ENCODE measurements at places on chromosomes 13 and 19.

DNA sequence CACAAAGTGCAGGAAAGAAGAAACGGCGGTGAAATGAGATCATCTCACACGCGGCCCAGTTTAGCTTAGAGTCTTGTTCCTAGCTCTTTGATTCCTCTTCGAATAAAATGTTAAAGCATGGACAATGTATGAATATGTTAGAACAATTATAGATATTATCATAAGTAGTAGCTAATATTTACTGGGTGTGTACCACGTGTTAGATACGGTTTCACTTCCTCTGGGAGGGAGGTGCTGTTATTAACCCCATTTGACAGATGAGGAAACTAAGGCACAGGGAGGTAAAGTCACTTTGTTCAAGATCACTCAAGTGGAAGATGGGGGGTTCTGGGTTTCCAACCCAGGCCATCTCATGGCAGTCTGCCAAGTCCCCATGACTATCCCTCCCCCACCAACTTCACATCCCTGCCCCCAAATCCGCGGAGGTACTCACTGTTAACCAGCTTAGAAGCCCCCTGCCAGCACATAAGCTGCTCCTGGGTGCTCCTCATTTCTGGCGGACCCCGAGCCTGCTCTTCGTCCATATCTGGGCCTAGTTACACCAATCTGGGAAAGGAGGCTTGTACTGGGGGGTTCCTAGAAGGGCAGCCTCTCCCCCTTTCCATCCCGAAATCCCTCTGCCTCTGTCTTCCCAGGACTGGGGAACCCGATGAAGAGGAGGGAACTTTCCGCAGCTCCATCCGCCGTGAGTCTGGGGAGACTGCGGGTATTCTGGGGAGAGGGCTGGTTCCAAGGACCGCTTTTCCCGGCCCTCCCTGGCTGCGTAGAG, 1.0 kb upstream of the FXYD7 start:
- peaks cover 30% of the 10 kb centered on the region for H3K4me1 ChIP-seq
- H3K27me3 ChIP-seq, result no peaks in the 10 kb centered on the region
- peak; percentile 63 for DNase-seq
- no peaks in the 10 kb centered on the region for H3K36me3 ChIP-seq
- H3K4me3 ChIP-seq, result peak overlapping the region; percentile 18

DNA sequence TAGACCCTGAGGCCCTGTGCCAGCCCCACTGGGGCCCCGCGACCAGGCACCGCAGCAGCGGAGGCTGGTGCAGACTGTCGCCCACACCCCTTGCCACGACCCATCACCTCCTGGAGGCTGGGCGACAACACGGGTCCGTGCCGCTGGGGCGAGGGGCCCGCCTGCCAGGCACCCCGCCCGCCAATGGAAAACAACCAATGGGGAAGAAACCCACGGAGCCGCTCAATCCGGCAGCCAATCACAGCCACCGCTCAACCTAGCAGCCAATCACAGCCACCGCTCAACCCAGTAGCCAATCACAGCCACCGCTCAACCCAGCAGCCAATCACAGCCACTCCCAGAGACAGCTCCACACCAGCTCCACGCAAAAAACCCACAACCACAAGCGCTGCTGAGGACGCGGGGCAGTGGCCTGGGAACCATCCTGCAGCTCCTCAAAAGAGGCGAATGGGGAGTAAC, 29.7 kb downstream of the GPX4 start:
- peaks cover 42% of the 10 kb centered on the region for H3K36me3 ChIP-seq
- H3K4me3 ChIP-seq, result peak overlapping the region; percentile 56
- DNase-seq, result no peak
- H3K4me1 ChIP-seq, result peaks cover 61% of the 10 kb centered on the region
- H3K27ac ChIP-seq, result peak overlapping the region; percentile 90

GRCh38 chr19:19539698-19540063, 1.6 kb downstream of the CILP2 start:
- peaks cover 47% of the 10 kb centered on the region for H3K4me1 ChIP-seq
- H3K36me3 ChIP-seq, result peaks cover 4% of the 10 kb centered on the region
- H3K4me3 ChIP-seq, result no peak overlapping the region
- no peak overlapping the region for H3K27ac ChIP-seq

DNA sequence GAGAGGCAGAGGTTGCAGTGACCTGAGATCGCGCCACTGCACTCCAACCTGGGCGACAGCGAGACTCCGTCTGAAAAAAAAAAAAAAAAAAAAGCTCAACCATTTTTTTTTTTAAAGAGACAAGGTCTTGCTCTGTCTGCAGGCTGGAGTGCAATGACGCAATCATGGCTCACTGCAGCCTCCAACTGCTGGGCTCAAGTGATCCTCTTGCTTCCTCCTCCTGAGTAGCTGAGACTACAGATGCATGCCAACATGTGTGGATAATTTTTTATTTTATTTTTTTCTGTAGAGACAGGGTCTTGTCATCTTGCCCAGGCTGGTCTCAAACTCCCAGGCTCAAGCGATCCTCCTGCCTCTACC, 10.3 kb downstream of the EHD2 start:
- H3K27me3 ChIP-seq, result no peaks in the 10 kb centered on the region
- peaks cover 22% of the 10 kb centered on the region for H3K4me1 ChIP-seq
- DNase-seq, result peak; percentile 51
- peak overlapping the region; percentile 0 for H3K4me3 ChIP-seq
- H3K27ac ChIP-seq, result no peak overlapping the region
- peaks cover 25% of the 10 kb centered on the region for H3K36me3 ChIP-seq

DNA sequence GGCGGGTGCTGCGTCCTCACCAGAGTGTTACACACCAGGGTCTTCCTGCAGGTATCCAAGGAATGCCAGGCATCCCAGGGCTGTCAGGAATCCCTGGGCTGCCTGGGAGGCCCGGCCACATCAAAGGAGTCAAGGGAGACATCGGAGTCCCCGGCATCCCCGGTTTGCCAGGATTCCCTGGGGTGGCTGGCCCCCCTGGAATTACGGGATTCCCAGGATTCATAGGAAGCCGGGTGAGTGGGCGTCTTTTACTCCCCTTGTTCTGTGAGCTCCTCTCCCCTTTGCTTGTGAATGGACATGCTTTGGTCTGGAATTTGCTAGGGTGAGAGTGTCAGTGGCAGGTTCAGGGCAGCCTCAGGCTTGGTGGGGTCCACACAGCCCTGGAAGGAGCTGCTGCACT, 75.9 kb downstream of the RAB20 start:
- H3K4me1 ChIP-seq, result no peaks in the 10 kb centered on the region
- H3K27ac ChIP-seq, result no peak overlapping the region
- no peaks in the 10 kb centered on the region for H3K27me3 ChIP-seq
- H3K4me3 ChIP-seq, result no peak overlapping the region
- peaks cover 66% of the 10 kb centered on the region for H3K36me3 ChIP-seq

DNA sequence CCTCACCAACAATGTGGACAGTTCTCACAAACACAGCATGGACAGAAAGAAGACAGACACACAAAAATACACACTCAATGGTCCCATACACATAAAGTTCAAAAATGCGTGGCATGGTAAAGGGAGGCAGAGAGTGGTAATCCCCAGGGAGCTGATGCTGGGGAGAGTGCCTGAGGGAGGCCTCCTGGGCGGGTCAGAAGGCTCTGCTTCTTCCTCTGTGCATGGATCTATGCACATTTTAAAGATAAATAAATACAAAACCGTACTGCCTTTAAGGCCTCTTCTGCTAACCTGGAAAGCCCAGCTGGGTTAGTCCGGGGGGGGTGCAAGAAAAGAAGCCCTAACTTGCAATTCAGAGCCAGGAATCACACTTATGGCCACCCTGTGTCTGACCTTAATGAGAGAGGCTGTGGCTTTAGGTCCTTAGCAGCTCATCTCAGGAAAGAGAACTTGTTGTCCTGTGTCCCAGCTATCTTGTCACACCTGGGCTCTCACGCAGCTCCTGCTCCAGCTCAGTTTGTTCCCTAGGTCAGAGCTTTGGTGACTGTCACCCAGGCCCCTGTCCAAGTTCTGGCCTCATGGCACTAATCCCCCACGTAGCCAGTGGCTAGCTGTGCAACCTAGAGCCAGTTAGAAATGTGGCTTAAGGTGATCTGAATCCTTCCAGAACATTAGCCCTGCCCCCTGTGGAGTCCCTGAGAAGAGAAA, 28.5 kb downstream of the POP4 start:
- H3K36me3 ChIP-seq, result no peaks in the 10 kb centered on the region
- no peak for DNase-seq
- no peak overlapping the region for H3K27ac ChIP-seq
- no peak overlapping the region for H3K4me3 ChIP-seq

DNA sequence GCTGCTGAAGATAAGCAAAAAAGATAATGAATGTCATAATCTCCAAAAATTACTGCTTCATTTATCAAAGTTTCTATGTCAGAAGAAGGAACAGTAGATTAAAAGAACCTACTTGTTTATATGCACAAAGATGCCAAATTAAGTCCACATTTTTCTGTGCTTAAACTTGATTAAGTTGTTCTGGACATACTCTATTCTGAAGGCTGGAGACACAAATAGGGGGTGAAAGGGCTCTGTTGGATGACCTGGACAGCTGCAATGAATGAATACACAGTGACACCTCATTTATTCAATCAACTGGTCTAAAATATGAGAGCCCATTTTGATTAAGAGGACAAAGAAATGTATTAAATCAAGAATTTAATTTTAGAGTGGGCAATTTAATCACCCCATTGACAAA, 276.3 kb upstream of the PCDH9 start:
- H3K27ac ChIP-seq, result no peak overlapping the region
- no peaks in the 10 kb centered on the region for H3K27me3 ChIP-seq
- DNase-seq, result no peak
- no peak overlapping the region for H3K4me3 ChIP-seq

DNA sequence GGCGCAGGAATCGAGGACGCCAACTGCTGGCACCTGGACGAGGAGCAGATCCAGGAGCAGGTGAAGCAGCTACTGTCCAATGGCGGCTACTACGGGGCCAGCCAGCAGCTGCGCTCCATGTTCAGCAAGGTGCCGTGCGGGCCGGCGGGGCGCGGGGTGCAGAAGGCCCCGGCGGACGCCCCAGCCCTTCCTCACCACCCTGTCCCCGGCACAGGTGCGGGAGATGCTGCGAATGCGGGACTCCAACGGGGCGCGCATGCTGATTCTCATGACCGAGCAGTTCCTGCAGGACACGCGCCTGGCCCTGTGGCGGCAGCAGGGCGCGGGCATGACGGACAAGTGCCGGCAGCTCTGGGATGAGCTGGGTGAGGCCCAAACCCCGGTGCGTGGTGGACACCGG, 13.6 kb downstream of the ZSWIM4 start:
- no peaks in the 10 kb centered on the region for H3K27me3 ChIP-seq
- peaks cover 76% of the 10 kb centered on the region for H3K36me3 ChIP-seq
- no peak overlapping the region for H3K4me3 ChIP-seq
- H3K4me1 ChIP-seq, result no peaks in the 10 kb centered on the region
- H3K27ac ChIP-seq, result no peak overlapping the region

GRCh38 chr19:49701271-49701786, 10.4 kb downstream of the CPT1C start:
- H3K4me1 ChIP-seq, result no peaks in the 10 kb centered on the region
- DNase-seq, result no peak
- H3K27ac ChIP-seq, result no peak overlapping the region
- peaks cover 21% of the 10 kb centered on the region for H3K27me3 ChIP-seq

DNA sequence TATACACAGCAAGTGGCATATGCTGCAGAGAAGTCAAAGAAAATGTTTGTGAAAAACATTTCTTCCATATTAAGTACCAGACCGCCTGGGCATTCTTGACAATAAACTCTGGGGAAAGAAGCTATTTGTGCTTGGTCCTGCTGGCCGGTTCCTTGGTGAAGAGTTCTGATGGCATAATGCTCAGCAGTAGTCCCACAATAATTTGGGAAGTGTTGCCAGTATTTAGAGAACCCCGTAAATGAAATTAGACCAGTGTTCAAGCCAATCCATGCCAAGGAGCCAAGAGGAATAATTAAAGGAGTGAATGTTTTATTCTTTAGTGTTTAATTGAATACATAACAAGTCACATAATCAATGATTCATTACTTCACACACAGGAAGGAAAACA, 6.3 kb downstream of the KCTD12 start:
- H3K27me3 ChIP-seq, result no peaks in the 10 kb centered on the region
- H3K27ac ChIP-seq, result peak overlapping the region; percentile 64
- H3K4me1 ChIP-seq, result peaks cover 13% of the 10 kb centered on the region
- H3K4me3 ChIP-seq, result no peak overlapping the region
- no peaks in the 10 kb centered on the region for H3K36me3 ChIP-seq

DNA sequence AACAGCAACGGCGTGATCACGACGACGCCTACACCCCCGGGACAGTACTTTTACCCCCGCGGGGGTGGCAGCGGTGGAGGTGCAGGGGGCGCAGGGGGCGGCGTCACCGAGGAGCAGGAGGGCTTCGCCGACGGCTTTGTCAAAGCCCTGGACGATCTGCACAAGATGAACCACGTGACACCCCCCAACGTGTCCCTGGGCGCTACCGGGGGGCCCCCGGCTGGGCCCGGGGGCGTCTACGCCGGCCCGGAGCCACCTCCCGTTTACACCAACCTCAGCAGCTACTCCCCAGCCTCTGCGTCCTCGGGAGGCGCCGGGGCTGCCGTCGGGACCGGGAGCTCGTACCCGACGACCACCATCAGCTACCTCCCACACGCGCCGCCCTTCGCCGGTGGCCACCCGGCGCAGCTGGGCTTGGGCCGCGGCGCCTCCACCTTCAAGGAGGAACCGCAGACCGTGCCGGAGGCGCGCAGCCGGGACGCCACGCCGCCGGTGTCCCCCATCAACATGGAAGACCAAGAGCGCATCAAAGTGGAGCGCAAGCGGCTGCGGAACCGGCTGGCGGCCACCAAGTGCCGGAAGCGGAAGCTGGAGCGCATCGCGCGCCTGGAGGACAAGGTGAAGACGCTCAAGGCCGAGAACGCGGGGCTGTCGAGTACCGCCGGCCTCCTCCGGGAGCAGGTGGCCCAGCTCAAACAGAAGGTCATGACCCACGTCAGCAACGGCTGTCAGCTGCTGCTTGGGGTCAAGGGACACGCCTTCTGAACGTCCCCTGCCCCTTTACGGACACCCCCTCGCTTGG, 966 bp downstream of the JUNB start:
- DNase-seq, result peak; percentile 89
- no peaks in the 10 kb centered on the region for H3K27me3 ChIP-seq
- H3K36me3 ChIP-seq, result peaks cover 5% of the 10 kb centered on the region
- H3K4me1 ChIP-seq, result peaks cover 61% of the 10 kb centered on the region
- H3K27ac ChIP-seq, result peak overlapping the region; percentile 100

DNA sequence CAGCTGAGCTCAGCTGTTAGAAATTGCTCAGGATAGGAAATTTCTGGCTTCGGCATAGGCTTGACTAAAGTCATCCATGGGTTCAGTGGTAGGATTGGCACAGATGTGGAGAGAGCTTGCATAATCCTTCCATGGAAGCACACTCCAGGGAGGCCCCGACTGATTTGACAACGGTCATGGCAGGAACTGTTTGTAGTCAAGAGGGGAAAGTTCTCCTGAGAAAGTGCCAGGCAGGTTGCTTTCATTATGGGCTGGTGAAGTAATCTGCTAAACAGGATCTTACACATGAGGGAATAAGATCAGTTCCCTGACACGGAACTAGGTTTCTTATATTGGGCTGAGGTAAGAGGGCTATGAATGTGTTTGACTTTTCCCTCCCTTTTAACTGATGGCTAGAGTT, 120.1 kb downstream of the RGCC start:
- no peaks in the 10 kb centered on the region for H3K27me3 ChIP-seq
- H3K4me1 ChIP-seq, result no peaks in the 10 kb centered on the region
- peaks cover 7% of the 10 kb centered on the region for H3K36me3 ChIP-seq
- DNase-seq, result no peak

Measured in stomach (tissue), 19 donors.